ENCODE measurements at places on chromosomes 16 and 17. TPM values are rescaled to one million over a fixed set of nuclear protein-coding genes. Genes with fewer than 3 reads are reported as not detected.

GRCh38 chr17:4176808-4177472 lies 33.9 kb downstream of the CYB5D2 start:
- no peaks in the 10 kb centered on the region for H3K27me3 ChIP-seq
- no peak for DNase-seq
- H3K36me3 ChIP-seq, result peaks cover 64% of the 10 kb centered on the region
- peaks cover 44% of the 10 kb centered on the region for H3K4me1 ChIP-seq
- peak overlapping the region; percentile 58 for H3K4me3 ChIP-seq

DNA sequence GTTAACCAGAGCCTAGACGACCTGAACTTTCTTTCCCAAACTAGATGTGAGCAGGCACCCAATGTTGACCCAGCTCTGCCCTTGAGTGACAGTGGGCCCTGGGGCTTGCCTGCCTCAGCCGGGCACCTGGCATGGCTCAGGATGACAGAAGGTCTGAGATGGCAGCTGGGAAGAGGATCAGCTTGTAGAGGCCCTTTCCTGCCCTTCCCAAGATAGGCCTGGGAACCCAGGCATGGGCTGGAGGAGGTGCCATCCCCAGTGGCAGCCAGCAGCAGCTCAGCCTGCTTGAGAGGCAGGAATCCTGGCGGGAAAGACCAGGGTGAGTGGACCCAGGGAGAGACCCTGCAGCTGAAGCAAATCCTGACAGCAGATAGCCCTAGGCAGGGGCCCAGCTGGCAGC lies 59.1 kb downstream of the PIPOX start:
- H3K36me3 ChIP-seq, result peaks cover 87% of the 10 kb centered on the region
- no peaks in the 10 kb centered on the region for H3K4me1 ChIP-seq
- DNase-seq, result no peak
- no peak overlapping the region for H3K4me3 ChIP-seq

Gene ZPBP2
- total RNA-seq, result not detected

GRCh38 chr17:36008998-36009665 lies 7.8 kb upstream of the CCL15 start:
- H3K4me3 ChIP-seq, result no peak overlapping the region
- H3K36me3 ChIP-seq, result no peaks in the 10 kb centered on the region
- DNase-seq, result no peak
- no peaks in the 10 kb centered on the region for H3K4me1 ChIP-seq

- no peak overlapping the region for H3K4me3 ChIP-seq
- H3K36me3 ChIP-seq, result no peaks in the 10 kb centered on the region
- H3K27ac ChIP-seq, result no peak overlapping the region
Measured at GRCh38 chr17:73304438-73304837, 7.4 kb downstream of the CDC42EP4 start.

GRCh38 chr16:3467921-3468320 lies 24.4 kb downstream of the NAA60 start:
- H3K36me3 ChIP-seq, result peaks cover 35% of the 10 kb centered on the region
- H3K27me3 ChIP-seq, result no peaks in the 10 kb centered on the region
- H3K4me1 ChIP-seq, result peaks cover 14% of the 10 kb centered on the region
- no peak for DNase-seq

DNA sequence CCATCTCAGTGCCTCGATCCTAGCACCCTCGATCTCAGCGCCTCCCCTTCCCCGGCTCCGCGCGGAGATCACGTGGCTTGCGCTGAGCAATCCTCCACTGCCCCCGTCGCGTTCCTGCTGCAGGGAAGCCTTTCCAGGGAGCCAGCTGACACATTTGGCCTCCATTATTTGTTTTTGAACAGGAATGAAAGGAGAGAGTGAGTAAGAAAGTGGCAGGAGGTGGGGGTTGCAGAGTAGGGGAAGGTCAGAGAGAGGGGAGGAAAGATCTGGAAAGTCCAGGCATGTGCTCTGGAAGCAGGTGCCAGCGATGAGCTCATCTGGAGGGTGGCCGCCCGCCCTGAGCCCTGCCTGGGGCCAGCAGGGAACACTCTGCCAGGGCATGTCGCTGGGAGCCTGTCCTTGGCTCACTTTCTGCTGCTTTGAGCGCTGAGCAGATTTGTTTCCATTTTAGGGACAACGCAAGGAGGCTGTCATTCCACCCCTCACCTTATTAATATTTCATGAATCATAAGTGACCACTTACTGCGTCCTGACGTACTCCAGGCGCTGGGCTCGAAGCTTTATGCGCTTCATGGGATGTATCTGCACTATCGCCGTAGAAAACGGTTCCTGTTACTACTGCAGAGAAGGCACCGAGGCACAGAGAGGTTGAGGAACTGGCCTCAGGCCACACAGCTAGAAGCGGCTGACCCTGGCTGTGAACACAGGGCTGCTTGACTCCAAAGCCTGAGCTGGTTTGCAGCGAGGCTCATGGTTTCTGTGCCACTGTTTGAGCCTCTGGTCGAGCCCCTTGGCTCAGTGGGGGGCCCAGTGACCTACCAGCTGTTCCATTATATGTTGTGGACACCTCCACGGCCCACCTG lies 283.1 kb downstream of the SEC14L1 start:
- H3K36me3 ChIP-seq, result peaks cover 5% of the 10 kb centered on the region
- H3K27ac ChIP-seq, result peak overlapping the region; percentile 33
- peaks cover 75% of the 10 kb centered on the region for H3K4me1 ChIP-seq
- no peak overlapping the region for H3K4me3 ChIP-seq
- H3K27me3 ChIP-seq, result no peaks in the 10 kb centered on the region
- no peak for DNase-seq

DNA sequence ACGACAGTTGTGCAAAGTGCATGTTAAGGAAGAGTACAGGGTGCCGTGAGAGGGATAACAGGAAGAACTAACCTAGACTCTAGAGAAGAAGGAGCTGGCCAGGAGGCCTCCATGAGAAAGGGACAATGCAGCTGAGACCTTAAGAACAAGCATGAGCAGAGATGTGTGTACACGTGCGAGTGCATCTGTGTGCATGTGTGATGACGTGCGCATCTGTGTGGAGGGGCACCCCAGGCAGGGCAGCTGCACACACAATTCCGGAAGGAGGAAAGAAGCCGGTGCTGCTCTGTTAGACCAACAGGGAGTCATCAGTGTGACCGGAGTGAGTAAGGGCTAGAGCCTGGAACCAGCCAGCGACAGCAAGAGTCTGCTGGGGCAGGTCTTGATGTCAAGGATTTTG lies 7.6 kb upstream of the KIF19 start:
- no peak overlapping the region for H3K4me3 ChIP-seq
- no peaks in the 10 kb centered on the region for H3K36me3 ChIP-seq
- H3K27me3 ChIP-seq, result no peaks in the 10 kb centered on the region
- no peak overlapping the region for H3K27ac ChIP-seq
- no peaks in the 10 kb centered on the region for H3K4me1 ChIP-seq
- no peak for DNase-seq
